Skin of body (tissue), 3 donors: ENCODE measurements at places on chromosomes 13 and 19. TPM values are rescaled to one million over a fixed set of nuclear protein-coding genes. Genes with fewer than 3 reads are reported as not detected.

Gene CYSLTR2
- 2.4 TPM for total RNA-seq

DNA sequence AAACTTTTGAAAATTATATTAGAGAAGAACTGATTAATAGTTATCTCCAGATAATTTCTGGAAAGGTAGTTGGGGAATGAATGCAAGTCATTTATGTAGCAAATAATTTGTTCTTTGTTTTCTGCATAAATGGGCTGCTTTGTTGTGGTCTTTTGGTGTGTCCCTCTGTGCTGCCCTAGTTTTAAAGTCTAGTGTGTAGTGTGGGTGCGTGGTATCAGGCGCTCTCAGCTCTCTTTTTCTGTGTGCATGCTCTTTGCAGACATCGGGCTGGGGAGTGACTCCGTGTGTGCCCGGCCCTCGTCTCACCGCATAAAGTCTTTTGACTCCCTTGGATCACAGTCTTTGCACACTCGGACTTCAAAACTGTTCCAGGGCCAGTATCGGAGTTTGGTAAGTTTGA is 94.5 kb downstream of the ARHGEF7 start:
- no peak for DNase-seq

- peak; percentile 60 for DNase-seq
Measured at GRCh38 chr13:39787086-39787487, 131.6 kb downstream of the COG6 start.

DNA sequence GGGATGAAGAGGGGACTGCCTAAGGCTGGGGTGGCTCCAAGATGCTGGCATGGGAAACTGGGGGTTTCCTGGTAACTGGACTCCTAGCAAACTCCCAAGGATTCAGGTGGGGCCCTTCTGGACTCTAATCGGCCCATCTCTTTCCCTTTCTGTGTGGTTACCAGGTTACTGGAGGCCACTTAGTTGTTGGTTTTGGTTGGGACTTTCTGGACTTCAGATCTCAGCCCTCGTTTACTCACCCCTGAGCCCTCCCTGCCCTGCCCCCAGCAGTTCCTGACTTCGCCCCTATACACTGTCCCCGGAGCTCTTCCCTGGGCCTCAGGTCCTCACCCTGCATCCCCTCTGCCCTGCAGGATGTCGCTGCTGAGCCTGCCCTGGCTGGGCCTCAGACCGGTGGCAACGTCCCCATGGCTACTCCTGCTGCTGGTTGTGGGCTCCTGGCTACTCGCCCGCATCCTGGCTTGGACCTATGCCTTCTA is 328 bp downstream of the CYP4F12 start:
- no peak for DNase-seq

DNA sequence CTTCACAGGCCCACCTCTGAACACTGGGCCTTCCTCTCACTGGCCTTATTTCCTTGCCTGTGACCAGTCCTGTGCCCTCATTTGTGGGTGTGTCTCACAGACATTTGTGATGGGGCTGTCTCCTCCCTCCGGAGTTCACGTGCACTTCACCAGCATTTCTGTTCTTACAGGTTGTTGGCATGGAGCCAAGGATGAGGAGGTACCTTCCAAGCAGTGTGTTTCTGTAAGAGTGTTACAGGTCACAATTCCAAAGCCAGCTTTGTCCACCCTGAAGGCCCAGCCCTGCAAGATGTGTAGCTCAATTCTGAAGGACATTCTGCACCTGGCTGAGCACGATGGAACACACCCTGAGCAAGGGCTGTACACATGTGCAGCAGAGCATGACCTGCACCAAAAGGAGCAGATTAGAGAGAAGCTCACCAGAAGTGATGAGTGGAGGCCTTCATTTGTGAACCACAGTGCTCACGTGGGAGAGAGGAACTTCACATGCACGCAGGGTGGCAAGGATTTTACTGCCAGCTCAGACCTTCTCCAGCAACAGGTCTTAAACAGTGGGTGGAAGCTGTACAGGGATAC is 8.1 kb downstream of the ZNF749 start:
- no peak for DNase-seq

- no peak for DNase-seq
Measured at GRCh38 chr13:24910502-24911132, 146.6 kb downstream of the RNF17 start.
